ENCODE measurements at places on chromosomes 5 and 9. TPM values are rescaled to one million over a fixed set of nuclear protein-coding genes. Genes with fewer than 3 reads are reported as not detected.

Gene CYLC2
- not detected for total RNA-seq

Gene TMEM250
- total RNA-seq: 32.9 TPM

Gene IFNA8
- total RNA-seq: not detected

Gene CLIC3
- 9.9 TPM for total RNA-seq

Gene ANXA1
- total RNA-seq: 245 TPM

Gene MYORG
- total RNA-seq: 30.0 TPM

Gene ADRB2
- total RNA-seq: 0.63 TPM

Gene FIBCD1
- total RNA-seq: not detected

Gene MEIKIN
- total RNA-seq: not detected

Gene ZFYVE16
- total RNA-seq: 40.7 TPM

Gene PCDHGA8
- 1.5 TPM for total RNA-seq

GRCh38 chr9:112061152-112061740, 113.9 kb downstream of the SUSD1 start:
- DNase-seq: peak; percentile 74

GRCh38 chr5:168327019-168327421, 35.6 kb downstream of the WWC1 start:
- DNase-seq: no peak

GRCh38 chr9:105236261-105236660, 8.2 kb upstream of the SLC44A1 start:
- no peak for DNase-seq

- no peak for DNase-seq
Observed at GRCh38 chr9:3828495-3828894, 302.7 kb upstream of the RFX3 start.

- DNase-seq: peak; percentile 39
Observed at GRCh38 chr5:56314529-56314928, 81.4 kb upstream of the ANKRD55 start.

- DNase-seq: no peak
Observed at GRCh38 chr5:167512111-167512510, 779.3 kb upstream of the WWC1 start.

DNA sequence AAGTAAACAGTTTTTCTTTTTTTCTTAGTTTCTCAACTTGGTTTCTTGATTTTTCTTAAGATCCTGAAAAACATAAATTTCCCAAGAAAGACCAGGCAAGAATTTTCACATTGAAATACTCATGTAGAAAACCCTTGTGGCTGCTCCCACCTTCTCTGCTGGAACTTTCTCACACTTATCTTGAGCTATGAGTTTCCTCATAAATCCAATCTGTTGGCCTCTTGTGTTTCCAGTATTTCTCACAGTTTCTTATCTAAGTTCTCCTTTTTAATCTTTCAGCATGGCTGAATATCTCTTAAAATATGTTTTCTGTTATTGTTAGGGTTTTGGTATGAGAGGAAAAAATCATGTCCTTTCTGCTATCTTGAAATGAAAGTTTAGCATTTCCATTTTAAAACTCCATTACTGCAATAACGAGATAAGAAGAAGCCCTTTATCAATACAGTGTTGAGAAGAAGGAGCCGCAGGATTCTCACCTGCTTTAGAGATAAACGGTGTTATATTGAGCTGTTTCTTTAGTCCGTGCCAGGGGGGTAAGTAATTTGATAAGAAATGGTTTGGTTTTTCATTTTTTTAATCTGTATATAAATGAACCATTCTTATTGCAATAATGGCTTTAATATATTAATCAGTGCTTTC, 89.3 kb downstream of the ALDH1A1 start:
- DNase-seq: no peak

- no peak for DNase-seq
Observed at GRCh38 chr5:15943487-15943886, 236.1 kb downstream of the MARCHF11 start.

- no peak for DNase-seq
Observed at GRCh38 chr9:13520069-13520468, 240.6 kb upstream of the MPDZ start.

DNA sequence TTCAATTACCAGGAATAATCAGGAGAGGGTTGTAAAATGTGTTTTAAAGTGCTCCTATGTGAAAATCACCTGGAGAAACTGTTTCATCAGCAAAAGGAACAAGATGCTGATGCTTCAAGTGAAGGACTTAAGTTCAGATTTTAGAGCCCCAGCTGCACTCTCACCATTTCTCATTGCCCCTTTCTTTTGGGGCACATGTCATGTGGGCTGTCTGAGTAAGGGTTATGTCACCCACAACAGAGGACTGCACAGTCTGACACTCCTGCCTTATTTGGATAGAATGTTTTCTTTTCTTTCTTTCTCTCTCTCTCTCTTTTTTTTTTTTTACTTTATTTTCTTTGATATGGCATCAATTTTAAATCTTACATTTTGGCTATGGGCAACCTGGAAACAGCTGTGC, 204.1 kb upstream of the EFNA5 start:
- DNase-seq: no peak

GRCh38 chr9:93533863-93534262, 42.5 kb upstream of the PHF2 start:
- DNase-seq: no peak

DNA sequence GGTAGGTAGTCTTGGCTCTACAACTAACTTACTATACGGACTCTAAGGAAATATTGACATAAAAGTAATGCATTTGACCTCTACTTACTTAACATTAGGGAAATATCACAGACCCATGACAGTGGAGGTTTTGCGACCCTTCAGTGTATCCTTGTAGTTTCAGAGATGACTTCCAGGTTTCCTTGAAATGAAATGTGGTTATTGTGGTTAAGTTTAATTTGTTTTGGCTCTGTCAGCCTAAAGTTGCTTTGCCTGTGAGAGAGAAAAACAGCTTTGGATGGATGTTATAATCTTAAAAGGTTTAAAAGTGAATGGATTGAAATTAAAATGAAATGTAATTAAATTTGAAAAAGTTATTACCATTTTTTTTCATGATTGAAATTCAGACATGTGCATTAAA, 42.9 kb downstream of the LRRTM2 start:
- no peak for DNase-seq

GRCh38 chr9:26665666-26666065, 226.9 kb downstream of the CAAP1 start:
- no peak for DNase-seq

DNA sequence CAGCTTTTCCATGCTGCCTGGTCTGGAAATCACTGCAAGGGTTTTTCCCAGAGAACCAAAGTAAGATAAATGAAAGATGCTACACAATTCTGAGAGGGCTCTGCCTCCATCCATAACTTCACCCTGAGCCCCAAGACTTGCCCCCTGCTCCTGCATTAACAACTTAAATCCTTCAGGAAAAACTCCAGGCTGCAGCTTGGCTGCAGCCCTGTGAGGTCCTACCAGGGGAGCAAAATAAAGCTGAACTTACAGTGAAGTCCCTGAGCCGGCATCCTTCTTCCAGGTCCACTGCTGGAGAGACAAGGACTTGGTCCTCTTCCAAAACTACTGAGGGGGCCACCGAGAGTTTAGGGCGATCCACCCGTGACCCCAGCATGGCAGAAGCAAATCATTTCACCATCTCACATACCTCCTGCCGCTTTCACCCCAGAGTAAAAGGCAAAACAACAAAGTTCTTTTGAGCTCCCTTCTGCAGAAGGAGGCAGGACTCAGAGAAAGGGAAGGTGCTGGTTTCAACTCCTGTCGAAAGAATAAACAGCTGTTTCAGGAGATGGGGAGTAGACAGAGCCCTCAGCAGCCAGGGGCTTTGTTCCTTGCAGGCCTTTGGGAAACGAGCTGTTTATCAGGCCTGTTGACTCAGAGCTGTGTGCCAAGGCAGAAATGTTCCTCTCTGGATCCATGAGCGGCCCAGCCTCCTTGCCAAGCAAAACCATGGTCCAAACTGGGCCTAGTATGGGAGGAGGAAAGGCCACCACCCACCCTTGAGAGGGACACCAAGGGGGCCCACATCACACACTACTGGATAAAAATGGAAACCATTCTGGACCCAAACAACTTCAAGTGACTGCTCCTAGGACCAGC, 20.6 kb downstream of the GGTA1 start:
- DNase-seq: no peak

GRCh38 chr5:90898326-90899013, 339.9 kb downstream of the ADGRV1 start:
- DNase-seq: no peak

DNA sequence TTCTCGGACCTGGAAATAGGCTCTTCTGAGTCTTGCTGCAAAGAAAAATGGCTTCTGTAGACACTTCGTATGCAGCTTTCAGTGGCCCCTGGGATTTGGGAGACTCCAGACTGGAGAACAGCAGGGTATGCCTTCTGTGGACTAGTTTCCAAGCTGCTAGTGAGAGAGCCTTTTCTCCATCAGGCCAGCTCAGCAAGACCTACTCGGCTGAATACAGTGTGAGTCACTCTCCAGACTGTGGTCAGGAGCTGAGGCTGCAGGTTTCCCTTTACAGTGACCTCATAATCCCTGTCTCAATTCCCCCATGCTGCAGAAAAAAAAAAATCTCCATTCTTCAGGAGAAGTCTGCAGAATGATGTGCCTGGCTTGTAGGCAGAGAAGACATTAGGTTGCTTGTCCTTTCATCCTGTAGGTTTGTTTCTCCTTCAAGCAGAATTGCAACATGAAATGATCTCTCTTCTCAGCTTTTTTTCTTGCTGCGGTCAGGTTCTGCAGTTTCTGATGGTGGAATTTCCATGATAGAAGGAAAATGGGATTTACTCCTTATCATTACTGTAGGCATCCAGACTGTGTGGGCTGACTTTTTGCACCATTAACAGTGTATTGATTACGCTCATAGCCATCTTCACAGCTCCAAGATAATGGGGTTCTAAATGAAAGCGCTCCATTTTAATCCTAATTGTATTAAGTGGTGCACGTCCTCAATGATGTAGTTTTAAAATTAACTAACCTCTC, 78.3 kb upstream of the TNFSF8 start:
- peak; percentile 66 for DNase-seq

- no peak for DNase-seq
Observed at GRCh38 chr9:7970681-7971330, 171.2 kb upstream of the DMAC1 start.

GRCh38 chr9:129696944-129697655, 31.7 kb downstream of the PRRX2 start:
- DNase-seq: peak; percentile 87
